NCI-H446 (cell line): ENCODE measurements at places on chromosomes 7 and 10.

- no peak for DNase-seq
Measured at GRCh38 chr7:89681448-89681847, 472.8 kb upstream of the STEAP1 start.

GRCh38 chr10:13221572-13221971, 12.6 kb downstream of the UCMA start:
- no peak for DNase-seq

DNA sequence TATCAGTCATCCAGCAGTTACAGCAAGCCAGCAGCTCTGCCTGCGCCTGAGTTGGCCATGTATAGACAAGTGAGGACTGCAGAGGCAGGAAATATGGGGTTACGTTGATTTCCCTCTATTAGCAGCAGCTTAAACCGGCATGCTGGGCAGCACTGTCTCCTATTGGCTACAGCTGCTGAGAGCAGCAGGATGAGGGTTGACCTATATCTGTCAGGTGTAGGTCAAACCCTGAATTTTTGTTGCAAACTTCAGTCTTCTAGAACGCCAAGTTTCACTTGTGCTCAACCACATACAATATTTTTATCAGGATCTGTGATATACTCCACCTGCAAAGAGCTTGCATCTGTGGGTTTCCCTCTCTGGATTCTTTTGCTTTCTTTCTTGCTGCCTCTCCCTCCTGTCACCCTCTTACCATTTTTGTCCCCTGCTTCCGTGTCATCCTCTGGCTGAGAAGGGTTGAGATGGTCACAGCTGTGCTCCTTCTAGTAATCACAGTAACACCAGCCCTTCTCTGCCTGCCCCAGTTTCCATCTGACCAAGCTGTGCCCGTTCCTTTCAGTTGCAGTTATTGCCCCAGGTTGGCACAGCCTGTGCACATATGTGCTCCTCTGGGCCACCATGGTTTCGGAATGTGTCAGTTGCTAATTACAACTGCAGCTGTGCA, 23.8 kb upstream of the GLCCI1 start:
- no peak for DNase-seq

- DNase-seq, result no peak
Measured at GRCh38 chr10:78706256-78706655, 362.5 kb upstream of the ZMIZ1 start.

GRCh38 chr7:16753932-16754855, 639 bp downstream of the TSPAN13 start:
- peak; percentile 52 for DNase-seq

DNA sequence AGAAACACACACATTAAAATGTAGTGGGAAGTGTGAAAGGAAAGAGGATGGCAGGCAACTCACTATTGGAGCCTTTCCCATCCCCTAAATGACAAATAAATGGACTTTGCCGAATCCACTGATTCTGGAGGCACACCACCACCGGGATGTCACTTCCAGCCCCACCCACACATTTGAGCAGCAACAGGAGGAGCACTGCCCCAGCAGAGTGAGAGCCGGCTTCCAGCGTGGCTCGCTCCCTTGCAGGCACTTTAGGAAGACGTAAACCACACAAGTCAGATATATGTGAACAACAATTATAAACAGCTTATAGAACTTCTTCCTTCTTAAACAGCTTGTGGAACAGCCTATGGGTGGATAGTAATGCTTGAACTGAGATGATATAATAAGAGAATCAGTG, 191.0 kb downstream of the DGKI start:
- DNase-seq, result no peak

GRCh38 chr10:88848499-88848898, 3.1 kb downstream of the ANKRD22 start:
- no peak for DNase-seq

GRCh38 chr10:13400196-13400965, 52.3 kb upstream of the SEPHS1 start:
- no peak for DNase-seq

DNA sequence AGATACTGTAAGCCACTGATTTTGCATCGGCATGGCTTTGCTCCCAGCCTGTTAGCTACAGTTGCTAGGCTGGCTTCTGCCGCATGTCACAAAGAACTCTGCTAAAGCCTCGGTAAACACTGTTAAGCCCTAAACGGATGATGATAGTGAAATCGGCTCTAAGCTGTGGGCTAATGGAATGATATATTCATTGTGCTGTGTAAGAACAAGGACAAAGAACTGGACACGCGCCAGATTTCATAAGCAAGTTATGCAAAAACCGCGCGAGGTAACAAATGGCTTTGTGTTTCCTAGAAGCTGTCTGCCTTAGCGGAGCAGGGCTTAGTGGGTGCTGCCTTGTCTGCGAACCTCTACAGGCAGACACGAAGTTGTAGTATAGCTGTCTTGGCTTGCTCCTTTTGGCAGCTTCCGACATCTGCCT, 331.3 kb upstream of the COBL start:
- DNase-seq, result no peak

GRCh38 chr7:151958036-151959010, 2.1 kb downstream of the GALNTL5 start:
- no peak for DNase-seq

DNA sequence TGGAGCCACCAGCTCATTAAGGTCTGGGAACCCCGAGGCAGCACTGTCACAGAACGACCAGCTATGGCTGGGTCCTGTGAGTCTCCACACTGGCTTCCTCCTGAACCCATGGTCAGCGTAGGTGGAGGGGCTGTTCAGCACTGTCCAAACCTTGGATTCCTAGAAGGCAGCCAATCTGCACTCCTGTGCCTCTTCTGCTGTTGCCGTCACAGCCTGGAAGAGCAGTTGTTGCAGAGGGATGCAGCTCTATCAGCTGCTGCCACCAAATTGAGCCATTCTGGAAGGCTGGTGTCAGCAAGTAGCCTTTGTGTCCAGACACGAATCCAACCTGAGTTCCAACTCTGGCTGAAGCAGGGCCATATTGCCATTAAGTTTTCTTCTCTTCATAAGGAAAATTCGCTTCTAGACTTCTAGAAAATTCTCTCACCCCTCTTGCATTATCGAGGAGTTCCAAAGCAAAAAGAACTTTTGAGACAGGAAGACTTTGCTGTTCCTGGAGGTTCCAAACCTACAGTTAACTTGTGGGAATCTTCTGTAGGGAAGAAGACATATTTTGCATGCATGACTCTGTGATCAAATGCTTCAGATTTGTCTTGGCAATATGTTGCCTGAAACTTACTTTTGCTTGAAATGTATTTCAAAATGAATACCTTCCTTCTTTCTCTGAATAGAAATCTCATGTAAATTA, 84.0 kb downstream of the LRGUK start:
- no peak for DNase-seq
